NCI-H2029 treated with DMSO at 0.1 percent for 48 hours (cell line): ENCODE measurements at places on chromosomes 5 and 9.

DNA sequence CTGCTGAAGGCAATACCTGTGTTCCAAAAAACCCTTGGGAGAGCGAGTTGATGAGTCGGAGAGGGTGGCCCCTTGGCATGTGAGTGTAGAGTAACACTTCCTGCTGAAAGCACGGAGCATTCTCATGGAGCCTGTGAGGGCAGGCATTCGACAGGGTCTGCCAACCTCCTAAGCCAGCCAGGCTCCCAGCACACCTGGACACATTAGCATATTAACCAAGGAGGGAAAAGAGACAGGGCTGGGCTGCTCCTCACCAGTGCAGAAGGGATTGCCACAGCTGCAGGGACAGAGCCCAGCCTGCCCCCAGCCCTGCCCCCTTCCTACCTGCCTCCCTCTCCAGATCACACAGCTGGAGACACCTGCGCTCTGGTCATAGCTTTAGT, 46.4 kb upstream of the SEMA4D start:
- peak; percentile 74 for DNase-seq

GRCh38 chr9:84121991-84122523, 141.5 kb downstream of the RMI1 start:
- peak; percentile 63 for DNase-seq

- no peak for DNase-seq
Observed at GRCh38 chr9:4114569-4115505, 185.0 kb downstream of the GLIS3 start.

- no peak for DNase-seq
Observed at GRCh38 chr5:84961903-84962302, 577.2 kb upstream of the EDIL3 start.

- no peak for DNase-seq
Observed at GRCh38 chr9:495739-496138, 281.1 kb downstream of the DOCK8 start.
